ENCODE measurements at places on chromosomes 6 and 20.

GRCh38 chr6:41288754-41289129, 2.3 kb upstream of the TREM1 start:
- no peak for DNase-seq

GRCh38 chr20:35106827-35107380, 14.3 kb upstream of the TRPC4AP start:
- no peak for DNase-seq

DNA sequence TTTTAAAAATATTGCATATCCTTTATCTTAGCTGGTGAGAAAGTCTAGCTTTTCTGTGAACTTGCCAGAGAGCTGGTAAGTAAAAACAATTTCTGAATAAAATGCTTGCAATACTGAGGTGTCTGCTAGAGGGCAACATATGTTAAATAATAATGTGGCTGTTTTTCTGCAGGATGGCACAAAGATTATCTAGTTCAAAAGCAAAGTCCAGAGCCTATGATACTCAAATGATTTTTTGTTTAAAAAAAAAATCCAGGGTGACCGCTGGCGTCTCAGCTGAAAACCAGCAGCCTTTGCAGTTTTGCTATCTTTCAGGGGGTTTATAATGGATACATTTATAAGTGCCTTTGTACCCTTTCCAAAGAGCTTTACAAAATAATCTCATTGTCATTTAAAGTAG, 194.9 kb downstream of the PHACTR1 start:
- no peak for DNase-seq

DNA sequence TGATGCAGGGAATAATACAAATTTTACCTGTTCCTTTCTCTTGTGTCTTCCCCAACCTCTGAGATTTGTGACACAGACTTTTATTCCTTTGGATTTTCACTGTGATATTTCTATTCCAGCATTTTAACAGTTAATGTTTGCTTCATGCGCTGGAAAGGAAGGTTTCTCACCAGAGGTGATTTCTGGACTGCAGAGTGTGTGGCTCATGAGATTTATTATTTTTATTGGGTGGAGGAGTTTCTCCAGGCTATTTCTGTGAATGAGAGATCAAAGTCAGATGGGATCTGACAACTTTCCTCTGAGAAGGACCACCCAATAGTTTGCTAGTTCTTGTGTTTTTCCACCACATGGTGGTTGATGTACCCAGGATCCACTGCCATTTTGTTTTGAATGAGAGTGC, 377.5 kb downstream of the CDKAL1 start:
- DNase-seq, result no peak

DNA sequence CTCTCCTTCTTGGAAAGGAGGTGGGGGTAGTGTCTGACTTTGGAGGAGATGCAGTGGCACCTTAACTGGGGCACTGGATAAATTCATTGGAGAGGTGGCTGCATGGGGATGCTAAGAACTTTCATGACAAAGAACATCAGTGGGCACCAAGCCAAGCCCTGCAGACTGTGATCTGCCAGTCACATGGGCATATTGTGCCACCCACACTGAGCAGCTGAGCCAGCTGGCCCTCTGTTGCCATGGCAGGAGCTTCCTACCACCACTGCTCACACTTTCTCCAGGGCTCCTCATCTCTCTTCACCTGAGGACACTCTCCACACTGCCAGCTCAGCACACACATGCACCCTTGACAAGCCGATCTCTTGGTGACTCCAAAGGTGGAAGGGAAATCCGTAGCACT, 715.6 kb downstream of the QKI start:
- no peak for DNase-seq

GRCh38 chr6:111846492-111847409, 26.5 kb downstream of the FYN start:
- DNase-seq, result no peak
